Stimulated activated CD8-positive, alpha-beta memory T cell treated with anti-CD3 and anti-CD28 coated beads, Interleukin-4, amount 100 ng/mL, for 4 hours (primary cell): ENCODE measurements at places on chromosomes 6 and 20.

GRCh38 chr20:23966927-23967615 lies 21.5 kb downstream of the GGTLC1 start:
- DNase-seq: no peak

- DNase-seq: no peak
Observed at GRCh38 chr20:24643731-24644626, 174.6 kb downstream of the SYNDIG1 start.

DNA sequence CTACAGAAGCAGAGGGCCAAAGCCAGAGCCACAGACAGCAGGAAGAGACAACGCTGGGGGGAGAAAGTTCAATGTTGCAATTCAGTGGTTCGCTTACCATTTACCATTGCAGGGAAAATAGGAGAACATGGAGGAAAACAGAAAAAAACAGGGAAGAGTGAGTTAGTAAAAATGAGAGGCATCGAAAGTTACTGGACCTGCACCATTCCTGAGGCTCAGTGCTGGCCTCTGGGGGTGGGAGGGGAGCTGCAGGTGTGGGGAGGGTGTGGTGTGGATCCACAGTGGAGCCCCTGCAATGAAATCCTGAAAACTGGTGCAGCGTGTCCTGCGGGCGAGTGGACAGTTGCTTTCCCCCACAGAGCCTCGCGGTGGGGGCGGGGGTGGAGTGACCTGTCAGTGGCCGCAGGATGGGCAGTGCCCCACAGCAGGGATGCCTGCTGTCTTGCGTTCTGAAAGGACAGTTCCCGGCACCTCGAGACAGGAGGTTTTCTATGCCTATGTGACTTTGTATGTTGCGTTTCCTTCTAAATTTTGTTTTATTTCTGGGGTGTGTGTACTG lies 5.7 kb downstream of the TMEM181 start:
- DNase-seq: no peak

- no peak for DNase-seq
Observed at GRCh38 chr6:154316131-154316530, 40.5 kb downstream of the IPCEF1 start.

GRCh38 chr20:19916531-19917485 lies 100.4 kb upstream of the NAA20 start:
- DNase-seq: no peak

- DNase-seq: no peak
Observed at GRCh38 chr6:151763938-151764680, 43.4 kb upstream of the ESR1 start.

- DNase-seq: no peak
Observed at GRCh38 chr6:3669916-3670315, 81.6 kb downstream of the PXDC1 start.

- no peak for DNase-seq
Observed at GRCh38 chr6:3138341-3138740, 19.0 kb downstream of the TUBB2A start.

GRCh38 chr6:147321260-147321659 lies 117.0 kb downstream of the STXBP5 start:
- no peak for DNase-seq

GRCh38 chr20:50034567-50035180 lies 51.9 kb downstream of the SNAI1 start:
- no peak for DNase-seq

DNA sequence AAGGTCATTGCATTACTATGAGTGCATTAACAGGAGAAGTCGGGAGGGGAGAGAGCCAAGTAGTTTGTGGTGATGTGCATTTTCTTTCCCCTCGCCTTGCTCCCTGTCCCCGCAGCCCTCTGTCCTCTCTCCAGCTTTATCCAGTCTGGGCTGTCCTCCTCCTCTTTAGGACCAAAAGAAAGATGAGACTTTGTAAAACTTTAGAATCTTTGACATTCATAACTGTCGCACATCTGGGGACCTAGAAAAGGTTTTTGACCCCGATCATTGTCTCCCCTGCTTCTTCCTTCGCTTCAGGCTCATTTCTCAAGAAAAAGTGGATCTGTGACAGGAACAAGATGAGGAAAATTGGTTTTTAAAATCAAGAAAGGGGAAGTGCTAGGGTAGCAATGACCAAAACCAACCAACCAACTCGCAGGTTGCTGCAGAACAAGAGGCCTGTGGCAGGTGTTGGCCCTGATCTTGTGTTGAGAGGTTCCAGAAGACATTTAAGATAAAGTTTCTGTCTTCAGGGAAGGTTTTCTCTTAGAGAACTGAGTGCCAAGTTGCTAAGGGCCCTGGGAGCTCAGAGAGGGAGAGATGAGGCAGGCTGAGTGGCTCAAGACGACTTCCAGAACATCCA lies 17.6 kb downstream of the SYTL3 start:
- DNase-seq: no peak

DNA sequence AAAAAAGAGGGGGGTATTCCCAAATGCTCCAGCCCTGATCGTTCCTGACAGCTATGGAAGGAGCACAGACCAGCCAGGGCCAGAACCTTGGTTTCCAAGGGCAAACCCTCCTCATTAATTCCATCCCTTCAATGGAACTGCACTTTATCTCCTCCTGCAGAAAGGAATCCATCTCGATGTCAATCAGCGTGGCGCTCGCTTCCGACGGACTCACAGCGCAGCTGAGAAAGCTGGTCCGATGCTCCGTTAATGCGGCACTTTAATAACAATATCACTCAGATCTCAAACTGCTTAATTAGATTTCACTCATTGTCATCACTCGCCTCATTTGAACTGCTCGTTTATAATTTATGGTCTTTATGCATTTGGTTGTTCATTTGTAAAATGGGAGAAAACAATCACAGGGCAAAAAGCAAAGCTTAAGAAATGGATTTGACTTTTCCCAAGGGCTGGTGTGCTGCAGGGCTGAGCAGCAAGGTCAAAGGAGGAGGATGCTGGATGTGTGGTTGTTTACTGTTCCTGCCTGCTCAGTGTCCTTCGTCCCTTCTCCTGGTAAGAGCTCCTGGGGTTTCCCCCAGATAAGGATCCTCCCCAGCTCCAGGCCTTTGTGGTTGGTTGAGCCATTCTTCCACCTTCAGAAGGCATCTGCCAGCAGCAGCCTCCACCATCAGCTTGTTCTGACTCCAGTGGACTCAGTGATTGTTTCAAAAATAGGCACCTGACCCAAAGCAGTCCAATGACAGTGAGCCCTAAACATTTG lies 152.7 kb downstream of the ANKRD60 start:
- DNase-seq: no peak

DNA sequence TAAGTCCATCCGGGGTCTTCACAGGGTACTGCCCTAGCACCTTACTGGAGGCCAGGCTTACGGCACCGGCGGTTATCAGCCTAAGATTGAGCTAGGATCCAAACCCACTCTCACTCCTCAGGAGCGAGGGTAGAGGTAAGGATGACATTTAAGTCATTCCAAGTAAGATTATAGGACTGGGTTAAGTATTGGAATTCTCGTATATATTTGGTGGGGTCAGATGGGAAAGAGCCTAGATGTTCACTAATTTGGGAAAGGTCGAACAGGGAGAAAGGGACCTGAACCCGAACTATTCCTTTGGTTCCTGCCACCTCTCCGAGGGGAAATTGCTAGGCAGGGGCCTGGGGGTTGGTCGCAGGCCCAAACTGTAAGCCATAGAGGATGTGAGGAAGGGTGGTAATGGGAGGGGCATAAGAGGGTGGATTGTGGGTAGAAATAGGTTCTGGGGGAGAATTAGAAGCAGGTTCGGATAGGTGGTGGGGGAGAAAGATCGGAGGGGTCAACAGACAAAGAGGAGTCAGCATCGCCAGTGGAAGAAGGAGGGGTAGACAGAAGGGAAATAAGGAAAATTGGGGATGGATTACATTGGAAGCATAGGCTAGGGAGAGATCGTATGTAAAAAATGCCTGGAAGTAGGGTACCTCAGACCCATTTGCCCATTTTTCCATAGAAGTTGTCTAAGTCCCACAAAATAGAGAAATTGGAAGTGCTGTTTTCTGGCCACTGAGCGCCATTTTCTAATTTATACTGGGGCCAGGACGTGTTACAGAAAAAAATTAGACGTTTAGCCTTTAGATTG lies 747.1 kb upstream of the ADGRB3 start:
- DNase-seq: no peak

DNA sequence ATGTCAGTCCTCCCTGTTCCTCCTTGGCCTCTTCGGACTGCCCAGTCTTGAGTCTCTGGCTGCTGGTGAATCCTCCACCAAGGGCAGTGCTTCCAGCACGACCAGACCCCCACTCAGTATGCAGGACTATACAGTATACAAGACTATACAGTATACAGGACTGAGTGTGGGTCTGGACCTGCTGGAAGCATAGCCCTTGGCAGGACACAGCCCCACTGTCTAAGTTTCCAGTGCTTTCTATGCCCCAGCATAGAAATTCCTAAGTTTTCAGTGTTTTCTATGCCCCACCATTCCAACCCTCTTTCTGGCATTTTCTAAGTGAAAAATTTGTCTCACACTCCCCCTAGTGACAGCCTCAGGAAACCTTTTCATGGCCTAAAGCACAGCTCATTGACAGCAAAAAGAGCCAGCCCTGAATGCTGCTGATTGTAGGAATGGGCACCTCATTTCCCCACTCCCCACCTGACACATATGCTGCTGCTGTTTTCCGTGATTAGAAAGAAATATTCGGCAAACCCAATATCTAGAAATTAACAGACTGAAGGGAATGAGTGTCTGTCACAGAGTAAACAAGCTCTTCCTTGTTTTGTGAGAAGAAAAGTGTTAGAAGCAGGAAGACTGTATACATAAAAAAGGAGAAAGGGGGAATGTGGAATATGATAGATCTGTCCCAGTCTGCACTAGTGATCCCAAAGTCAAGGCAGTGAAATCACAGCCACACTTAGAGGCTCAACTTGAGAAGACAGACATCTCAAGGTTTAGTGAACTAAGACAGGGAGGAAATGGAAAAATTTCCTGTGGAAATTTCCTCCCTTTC lies 206.9 kb downstream of the IBTK start:
- DNase-seq: no peak

- no peak for DNase-seq
Observed at GRCh38 chr6:25919657-25920056, 10.8 kb downstream of the SLC17A2 start.

DNA sequence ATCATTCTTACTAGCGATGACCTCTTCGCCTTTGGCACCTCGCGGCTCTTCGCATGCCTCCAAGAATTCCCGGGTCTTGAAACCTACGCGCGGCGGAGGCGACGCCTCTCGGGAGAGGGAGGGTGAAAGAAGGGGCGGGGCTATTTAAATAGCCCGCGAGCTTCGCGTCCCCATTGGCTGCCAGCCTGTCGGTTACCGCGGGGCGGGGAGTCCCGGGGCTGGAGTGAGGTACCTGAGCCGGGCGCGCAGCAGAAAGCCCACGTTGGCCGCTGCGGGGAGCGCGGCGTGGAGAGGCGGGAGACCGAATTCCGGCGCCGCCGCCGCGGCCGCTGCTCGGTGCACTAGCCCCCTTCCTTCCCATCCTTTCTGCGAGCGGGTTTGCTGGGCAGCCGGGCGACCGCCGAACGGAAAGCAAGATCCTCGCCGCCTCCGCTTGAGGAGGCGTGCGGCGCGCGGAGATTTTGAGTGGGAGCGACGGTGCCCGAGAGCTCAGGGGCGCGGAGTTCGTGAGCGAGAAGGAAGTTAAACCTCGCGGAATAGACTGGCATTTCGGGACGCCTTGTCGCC lies at the start of gene BMP6:
Gene BMP6 (plus strand): TSS at position 251 of the 567 bp plus-strand sequence. CDS start 857 bp downstream, outside the sequence.
- no peak for DNase-seq

DNA sequence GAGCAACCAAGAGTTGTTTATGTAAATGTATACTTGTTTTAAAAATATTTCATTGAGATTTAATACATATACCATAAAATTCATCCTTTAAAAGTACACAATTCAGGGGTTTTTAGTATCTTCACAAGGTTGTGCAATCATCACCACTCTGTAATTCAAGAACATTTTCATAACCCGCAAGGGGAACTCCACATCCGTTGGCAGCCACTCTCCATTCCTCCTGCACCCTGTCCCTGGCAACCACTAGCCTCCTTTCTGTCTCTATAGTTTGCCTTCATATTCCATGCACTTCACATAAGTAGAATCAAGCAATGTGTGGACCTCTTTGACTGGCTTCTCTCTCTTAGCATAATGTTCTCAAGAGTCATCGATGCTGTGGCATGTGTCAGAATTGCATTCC lies 104.2 kb upstream of the PDE10A start:
- no peak for DNase-seq

GRCh38 chr6:162962093-162962492 lies 234.3 kb downstream of the PACRG start:
- no peak for DNase-seq

DNA sequence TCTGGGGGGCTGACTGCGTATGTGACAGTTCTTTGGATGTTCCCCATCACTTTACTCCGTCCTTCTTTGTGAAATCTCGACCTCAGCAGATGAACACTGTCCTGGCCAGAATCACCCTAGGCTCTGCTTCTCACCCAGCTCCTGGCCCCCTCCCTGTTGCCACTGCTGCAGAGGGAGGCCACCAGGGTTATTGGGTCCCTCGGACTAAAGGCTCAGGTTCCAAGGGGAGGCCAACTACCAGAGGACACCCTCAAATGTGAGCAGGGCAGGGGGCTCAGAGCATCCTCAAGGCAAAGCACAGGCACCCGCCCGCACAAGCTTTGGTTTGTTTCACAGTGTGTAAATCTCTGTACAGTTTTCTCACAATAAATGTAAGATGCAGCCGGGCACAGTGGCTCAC lies 269.9 kb downstream of the UST start:
- DNase-seq: no peak

DNA sequence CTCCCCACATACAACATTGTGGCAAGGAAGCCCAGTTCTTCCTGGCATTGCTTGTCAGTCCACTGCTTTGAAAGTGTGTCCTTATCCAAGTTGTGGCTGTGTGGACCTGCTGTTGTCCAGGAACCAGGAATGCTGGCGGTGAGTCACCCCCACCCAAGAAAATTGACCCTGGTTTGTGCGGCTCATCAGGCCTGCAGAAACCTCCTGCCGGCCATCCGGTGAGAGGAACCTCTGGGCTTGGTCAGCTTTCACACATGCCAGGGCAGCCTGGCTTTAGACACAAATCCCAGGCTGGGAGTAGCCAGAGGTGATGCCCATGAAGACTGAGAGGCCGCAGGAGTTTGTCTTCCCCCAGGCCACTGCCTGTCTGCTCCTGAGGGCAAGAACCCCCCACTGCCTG lies 223.6 kb downstream of the TTLL2 start:
- no peak for DNase-seq

GRCh38 chr6:42222448-42222847 lies 4.8 kb upstream of the MRPS10 start:
- no peak for DNase-seq

DNA sequence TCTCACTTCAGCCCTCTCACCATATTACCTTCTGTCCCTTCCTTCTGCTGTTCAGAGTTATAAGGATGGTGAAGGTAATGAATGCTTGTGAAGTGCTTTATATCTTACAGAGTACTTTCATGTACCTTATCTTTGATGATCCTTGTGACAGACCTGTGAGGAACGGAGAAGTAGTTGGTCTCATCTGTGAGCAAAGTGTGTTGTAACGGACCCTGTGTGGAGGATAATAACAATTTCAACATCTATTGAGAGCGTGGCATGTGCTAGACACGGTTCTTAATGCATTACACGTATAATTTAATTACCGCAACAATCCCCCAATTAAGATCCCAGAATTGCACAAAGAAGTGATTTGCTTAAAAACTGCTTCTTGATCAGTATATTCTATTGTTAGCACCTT lies 124.6 kb downstream of the ANKS1A start:
- no peak for DNase-seq

- DNase-seq: no peak
Observed at GRCh38 chr6:15389084-15389764, 143.4 kb downstream of the JARID2 start.
